ENCODE measurements at places on chromosomes 3 and 15. TPM values are rescaled to one million over a fixed set of nuclear protein-coding genes. Genes with fewer than 3 reads are reported as not detected.
A peak's percentile ranks its signal among the peaks of the same experiment; 100 is the strongest.

GRCh38 chr3:81170298-81170697 lies 591.1 kb downstream of the GBE1 start:
- H3K27ac ChIP-seq, result no peak overlapping the region
- H3K4me3 ChIP-seq, result no peak overlapping the region
- no peaks in the 10 kb centered on the region for H3K4me1 ChIP-seq
- H3K36me3 ChIP-seq, result peaks cover 5% of the 10 kb centered on the region
- DNase-seq, result no peak

DNA sequence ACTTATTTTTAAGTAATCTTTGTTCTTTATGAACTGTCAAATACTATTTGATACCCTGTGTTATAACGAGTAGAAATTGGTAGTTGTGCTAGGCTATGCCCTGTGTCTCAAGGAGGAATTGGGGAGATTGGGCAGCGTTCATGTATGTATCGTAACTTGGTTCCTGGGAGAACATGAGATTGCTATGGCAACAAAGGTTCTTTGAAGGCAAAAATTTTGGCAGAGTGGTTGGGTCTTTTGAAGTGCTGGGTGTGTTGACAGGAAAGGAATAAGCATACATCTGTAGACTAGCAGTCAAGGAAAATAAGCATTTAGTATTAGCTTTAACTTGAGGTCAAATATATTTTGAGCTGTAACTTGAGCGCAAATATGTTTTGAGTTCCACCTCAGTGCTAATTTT lies 45.3 kb downstream of the TCF12 start:
- peaks cover 36% of the 10 kb centered on the region for H3K4me1 ChIP-seq
- no peak overlapping the region for H3K4me3 ChIP-seq
- H3K36me3 ChIP-seq, result no peaks in the 10 kb centered on the region
- H3K27me3 ChIP-seq, result no peaks in the 10 kb centered on the region

DNA sequence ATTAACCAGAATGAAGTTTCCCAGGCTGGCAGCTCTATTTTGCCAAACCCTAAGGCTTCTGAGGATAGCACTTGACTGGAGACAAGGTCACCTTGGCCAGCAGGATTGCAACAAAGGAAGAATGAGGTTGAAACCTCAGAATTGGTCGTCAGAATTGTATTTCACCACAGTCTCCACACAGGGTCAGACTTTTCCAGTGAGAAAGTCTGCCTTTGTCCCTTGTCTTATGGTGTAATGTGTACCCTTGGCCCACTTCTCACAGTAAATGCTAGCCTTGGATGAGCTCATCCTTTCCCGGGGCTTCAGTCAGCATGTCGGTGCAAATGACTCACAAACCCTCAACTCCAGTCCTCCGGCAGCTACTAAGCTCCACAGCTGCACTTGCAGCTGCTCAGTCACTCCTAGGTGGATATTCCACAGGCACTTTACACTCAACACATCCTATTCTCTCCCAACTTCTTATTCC lies 19.7 kb downstream of the SSR3 start:
- no peak for DNase-seq
- H3K27me3 ChIP-seq, result no peaks in the 10 kb centered on the region
- H3K36me3 ChIP-seq, result no peaks in the 10 kb centered on the region
- H3K4me3 ChIP-seq, result no peak overlapping the region

GRCh38 chr15:35505141-35505540 lies 40.8 kb downstream of the DPH6 start:
- peak overlapping the region; percentile 53 for H3K27ac ChIP-seq
- no peak overlapping the region for H3K4me3 ChIP-seq
- peaks cover 9% of the 10 kb centered on the region for H3K4me1 ChIP-seq

The GRK7 gene
- not detected for total RNA-seq

DNA sequence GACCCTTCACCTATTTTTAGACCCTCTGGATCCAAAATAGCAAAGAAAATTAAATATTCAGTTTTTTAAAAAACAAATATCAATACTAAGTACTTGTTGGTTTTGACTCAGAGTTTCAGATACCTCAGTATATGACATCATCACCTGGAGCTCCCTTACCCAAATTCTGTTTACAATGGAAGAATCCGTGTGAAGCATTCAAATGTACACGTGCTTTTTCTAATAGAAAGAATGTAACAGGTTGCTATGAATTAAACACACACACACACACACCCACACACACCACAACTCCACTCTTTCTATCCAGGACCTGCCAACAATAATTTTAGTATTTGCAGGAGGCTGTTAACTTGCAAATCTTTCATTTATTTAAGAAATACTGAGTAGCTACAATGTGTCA lies 221.8 kb downstream of the THRB start:
- H3K36me3 ChIP-seq, result no peaks in the 10 kb centered on the region
- H3K27ac ChIP-seq, result no peak overlapping the region
- H3K4me1 ChIP-seq, result no peaks in the 10 kb centered on the region
- H3K4me3 ChIP-seq, result no peak overlapping the region
- DNase-seq, result no peak
- H3K27me3 ChIP-seq, result peaks cover 3% of the 10 kb centered on the region

- peaks cover 29% of the 10 kb centered on the region for H3K4me1 ChIP-seq
- peak within 1 kb of the TSS; percentile 7 for H3K4me3 ChIP-seq
- no peaks in the 10 kb centered on the region for H3K36me3 ChIP-seq
- no peak for DNase-seq
- H3K27ac ChIP-seq, result no peak within 1 kb of the TSS
Measured at GRCh38 chr3:167653760-167654159, at the start of gene WDR49. WDR49 (minus strand) TSS chr3:167653942; CDS start chr3:167653425, 517 bp downstream.

GRCh38 chr15:69138963-69139362 lies 21.5 kb upstream of the GLCE start:
- DNase-seq, result no peak
- no peak overlapping the region for H3K4me3 ChIP-seq
- no peaks in the 10 kb centered on the region for H3K36me3 ChIP-seq

DNA sequence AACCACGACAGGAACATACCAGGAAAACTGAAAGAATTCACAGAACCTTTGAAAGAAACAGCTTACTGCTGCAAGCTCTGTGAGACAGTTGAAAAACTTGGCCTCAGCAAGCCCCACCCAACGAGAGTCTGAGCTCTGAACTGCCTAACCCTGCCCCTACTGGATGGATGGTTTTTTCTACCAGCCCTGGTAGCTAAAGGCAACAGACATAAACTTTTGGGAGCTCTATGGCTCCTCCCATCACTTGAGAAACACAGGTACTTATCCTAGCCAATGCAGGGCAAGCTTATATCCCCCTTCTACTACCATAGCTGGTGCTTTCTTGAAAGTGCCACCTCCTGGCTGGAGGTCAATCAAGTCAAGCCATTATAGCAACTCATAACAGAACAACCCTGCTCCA lies 471.8 kb downstream of the GRM7 start:
- H3K36me3 ChIP-seq, result peaks cover 25% of the 10 kb centered on the region
- H3K27ac ChIP-seq, result no peak overlapping the region
- no peak for DNase-seq
- no peaks in the 10 kb centered on the region for H3K27me3 ChIP-seq
- no peak overlapping the region for H3K4me3 ChIP-seq

- no peak overlapping the region for H3K4me3 ChIP-seq
- peaks cover 21% of the 10 kb centered on the region for H3K4me1 ChIP-seq
- H3K27ac ChIP-seq, result no peak overlapping the region
- H3K27me3 ChIP-seq, result peaks cover 76% of the 10 kb centered on the region
- no peaks in the 10 kb centered on the region for H3K36me3 ChIP-seq
Measured at GRCh38 chr3:113218011-113218680, 6.8 kb downstream of the BOC start.

The ZMYND10 gene
- 0.95 TPM for total RNA-seq

The SLC9C1 gene
- total RNA-seq, result not detected

DNA sequence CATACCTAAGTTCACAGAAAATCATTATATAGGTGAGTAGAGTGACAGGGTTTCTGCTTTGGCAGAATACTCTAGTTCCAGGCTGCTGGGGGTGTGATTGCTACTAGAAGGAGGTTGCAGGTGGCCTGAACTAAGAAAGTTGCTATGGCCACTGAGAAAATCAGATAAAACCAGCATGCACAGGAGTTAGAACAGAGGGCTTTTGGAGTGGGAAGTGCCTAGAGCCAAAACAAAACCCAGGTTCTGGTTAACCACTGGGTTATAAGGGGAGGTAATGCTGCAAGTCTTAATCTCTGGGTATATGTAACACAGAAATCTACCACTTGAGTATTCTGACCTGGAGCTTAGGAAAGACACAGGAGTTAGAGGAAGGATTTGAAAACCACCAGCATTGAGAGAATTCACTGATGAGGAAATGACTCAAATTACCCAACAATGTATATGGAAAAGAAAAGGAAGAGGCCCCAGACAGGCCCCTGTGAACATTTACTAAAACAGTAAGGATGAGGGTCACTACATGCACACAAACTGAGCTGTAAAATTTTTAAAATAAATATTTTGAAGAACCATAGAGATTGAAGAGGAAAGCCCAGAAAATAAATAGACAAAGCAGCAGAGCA lies 60.0 kb downstream of the PLOD2 start:
- no peak for DNase-seq
- H3K4me3 ChIP-seq, result no peak overlapping the region
- no peaks in the 10 kb centered on the region for H3K36me3 ChIP-seq
- H3K4me1 ChIP-seq, result no peaks in the 10 kb centered on the region

DNA sequence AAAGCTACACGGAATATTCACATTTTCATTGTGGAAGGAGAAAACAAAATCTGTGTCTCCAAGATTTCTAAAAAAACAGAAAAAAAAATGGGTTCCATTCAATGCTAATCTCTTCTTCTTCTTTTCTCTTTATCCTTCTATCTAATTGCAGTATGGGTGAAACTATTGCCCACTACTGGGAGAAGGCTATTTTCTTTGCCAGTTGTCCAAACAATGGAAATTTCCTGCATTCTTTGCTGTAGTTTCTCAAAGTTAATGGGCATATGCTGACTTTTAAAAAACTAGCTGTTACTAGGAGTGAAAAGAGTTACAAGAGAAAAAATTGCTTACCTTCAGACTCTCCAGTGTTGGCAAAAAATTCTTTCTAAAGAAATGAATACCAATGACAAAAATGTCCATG lies 179.3 kb upstream of the ANKRD28 start:
- H3K4me1 ChIP-seq, result no peaks in the 10 kb centered on the region
- no peaks in the 10 kb centered on the region for H3K36me3 ChIP-seq
- no peak overlapping the region for H3K27ac ChIP-seq
- H3K27me3 ChIP-seq, result peaks cover 9% of the 10 kb centered on the region
- no peak overlapping the region for H3K4me3 ChIP-seq

The MNS1 gene
- total RNA-seq, result 0.26 TPM

DNA sequence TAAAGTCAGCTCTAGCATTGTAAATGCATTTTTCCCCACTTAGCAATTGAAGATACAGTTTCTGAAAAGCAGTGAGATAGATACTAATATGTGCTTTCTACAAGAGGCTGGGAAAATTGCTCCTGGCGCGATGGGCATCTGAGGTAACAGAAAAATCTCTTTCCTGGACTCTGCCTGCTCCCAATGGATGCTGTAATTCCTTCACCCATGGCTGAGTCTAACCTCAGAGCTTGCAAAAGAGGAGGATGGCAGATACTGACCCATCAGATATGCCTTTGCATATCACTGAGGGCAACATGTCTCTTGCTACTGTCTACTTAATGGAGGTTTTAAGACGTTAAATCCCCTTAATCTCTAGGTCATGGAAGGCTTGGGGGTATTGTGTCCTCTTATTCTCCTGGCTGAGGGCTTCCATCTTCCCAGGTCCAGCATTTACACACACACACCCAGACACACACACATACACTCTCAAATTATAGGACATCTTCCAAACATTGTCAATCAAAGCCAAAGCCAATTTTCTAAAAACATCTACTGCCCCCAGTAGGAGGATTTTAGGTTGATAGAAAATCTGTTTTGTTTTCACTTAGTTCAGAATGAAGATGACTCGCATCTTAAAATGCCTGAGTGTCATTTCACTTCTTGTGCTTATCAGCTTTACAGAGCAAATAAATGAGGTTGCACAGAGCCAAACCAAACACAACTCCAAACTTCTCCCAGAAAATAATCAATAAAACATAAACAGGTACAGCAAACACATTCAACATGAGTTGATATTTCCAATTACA lies 2.4 kb downstream of the TRPM1 start:
- H3K4me3 ChIP-seq, result no peak overlapping the region
- H3K4me1 ChIP-seq, result no peaks in the 10 kb centered on the region
- no peak for DNase-seq
- no peaks in the 10 kb centered on the region for H3K36me3 ChIP-seq
